ENCODE measurements at places on chromosomes 4 and X. TPM values are rescaled to one million over a fixed set of nuclear protein-coding genes. Genes with fewer than 3 reads are reported as not detected.

The NDNF gene
- total RNA-seq = 0.73 TPM

GRCh38 chrX:153944140-153944799 lies at the start of gene RENBP:
Gene RENBP (minus strand): TSS chrX:153944643. CDS start chrX:153944610, 33 bp downstream.
- peak; percentile 70 for DNase-seq

The IGSF1 gene
- total RNA-seq = 19.5 TPM

GRCh38 chrX:72243472-72243871 lies 4.6 kb upstream of the ERCC6L start:
- no peak for DNase-seq

GRCh38 chrX:103783196-103783595 lies 6.6 kb downstream of the PLP1 start:
- no peak for DNase-seq

GRCh38 chr4:106291678-106292077 lies 24.3 kb downstream of the TBCK start:
- no peak for DNase-seq

- peak; percentile 41 for DNase-seq
Observed at GRCh38 chr4:40576651-40577480, 52.8 kb downstream of the RBM47 start.

GRCh38 chr4:94462572-94462971 lies 10.8 kb downstream of the PDLIM5 start:
- DNase-seq = no peak

DNA sequence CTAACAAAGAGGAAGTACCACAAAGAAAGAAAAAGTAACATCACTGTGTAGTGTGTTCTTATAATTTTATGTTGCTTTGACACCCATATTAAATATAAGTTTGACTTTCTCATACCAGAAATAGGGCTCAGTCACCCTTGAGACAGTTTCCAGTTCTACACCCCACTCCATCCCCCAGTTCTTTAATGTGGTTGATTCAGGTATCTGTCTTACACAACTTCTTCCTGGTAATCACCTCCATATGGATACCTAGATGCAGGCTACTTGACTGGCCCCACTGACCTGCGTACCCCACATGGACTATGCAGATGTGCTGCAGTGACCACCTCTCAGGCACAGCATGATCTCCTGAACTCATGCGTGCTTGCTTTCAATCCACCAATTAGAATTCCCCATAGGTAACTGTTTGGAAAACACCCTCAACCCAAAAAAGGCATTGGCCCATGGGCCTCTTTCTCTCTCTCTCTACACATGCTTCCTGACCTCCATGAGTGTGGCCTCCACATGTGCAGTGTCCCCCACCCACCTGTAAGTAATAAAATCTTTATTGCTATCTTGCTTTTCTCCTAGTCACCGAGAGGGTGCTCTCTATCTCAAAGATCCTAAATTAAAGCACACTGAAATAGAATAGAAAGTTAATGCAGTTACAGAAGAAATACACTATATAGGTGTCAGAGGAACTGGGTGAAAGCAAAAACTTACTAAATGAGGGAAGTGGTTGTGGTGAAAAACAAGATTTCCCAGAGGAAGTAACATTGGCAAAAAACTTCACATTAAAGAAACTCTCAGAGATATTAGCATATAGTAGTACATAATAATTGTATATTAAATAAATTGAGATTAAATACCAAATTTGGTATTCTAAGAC lies 98.4 kb downstream of the ZAR1 start:
- DNase-seq = no peak

- peak; percentile 47 for DNase-seq
Observed at GRCh38 chrX:46882266-46882665, 30.0 kb upstream of the JADE3 start.

GRCh38 chrX:121853762-121854613 lies 806.6 kb downstream of the GLUD2 start:
- DNase-seq = no peak

The MAGED4 gene
- total RNA-seq = 22.2 TPM

The MAGEB1 gene
- not detected for total RNA-seq

- DNase-seq = no peak
Observed at GRCh38 chr4:8318509-8318908, 49.0 kb downstream of the HTRA3 start.
